NCI-H2171 (cell line): ENCODE measurements at places on chromosomes 3 and 15.
A peak's percentile ranks its signal among the peaks of the same experiment; 100 is the strongest.

- peak; percentile 12 for DNase-seq
These were observed 14.9 kb downstream of the CHST2 start for GRCh38 chr3:143134471-143134870.

DNA sequence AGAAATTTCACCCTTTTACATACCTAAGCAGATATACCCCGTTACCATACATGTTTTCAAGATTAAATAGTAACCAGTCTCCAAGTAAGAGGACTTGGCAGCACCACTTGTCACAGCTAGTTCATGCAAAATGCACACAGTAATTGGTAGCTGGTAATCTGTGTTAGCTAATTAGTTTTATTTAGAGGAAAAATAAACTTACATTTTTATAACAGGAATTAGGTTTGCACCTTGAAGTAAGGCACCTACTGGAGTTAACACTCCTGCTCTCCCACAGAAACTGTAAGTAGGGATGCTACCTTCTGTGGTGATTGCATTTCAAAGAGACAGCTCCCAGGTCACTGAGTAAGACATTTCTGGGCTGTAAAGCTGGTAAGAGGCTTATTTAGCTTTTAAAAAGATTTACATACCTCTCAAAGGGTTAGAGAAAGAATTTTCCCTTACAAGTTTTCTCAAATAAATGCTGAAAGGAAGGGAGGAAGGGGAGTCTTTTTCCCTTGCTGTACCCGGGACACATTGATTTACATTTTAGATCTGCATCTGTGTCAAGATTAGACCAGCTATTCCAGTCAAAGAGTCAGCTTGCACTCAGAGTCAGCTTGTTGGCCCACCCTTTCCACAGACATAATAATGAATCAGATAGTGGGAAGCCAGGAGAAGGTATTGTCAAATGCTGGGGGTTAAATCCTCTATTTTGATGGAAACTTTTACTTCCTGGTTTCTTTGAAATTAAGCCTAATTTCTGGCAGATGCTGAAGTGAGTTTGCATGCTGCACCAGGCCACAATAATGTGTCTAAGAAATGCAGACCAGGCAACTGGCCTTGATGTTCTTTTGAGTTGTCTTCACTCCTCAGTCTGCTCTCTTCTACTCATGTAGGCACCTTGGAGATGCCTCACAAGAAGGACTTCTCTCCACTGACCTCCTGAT is 77.6 kb upstream of the CHD2 start:
- DNase-seq: no peak

DNA sequence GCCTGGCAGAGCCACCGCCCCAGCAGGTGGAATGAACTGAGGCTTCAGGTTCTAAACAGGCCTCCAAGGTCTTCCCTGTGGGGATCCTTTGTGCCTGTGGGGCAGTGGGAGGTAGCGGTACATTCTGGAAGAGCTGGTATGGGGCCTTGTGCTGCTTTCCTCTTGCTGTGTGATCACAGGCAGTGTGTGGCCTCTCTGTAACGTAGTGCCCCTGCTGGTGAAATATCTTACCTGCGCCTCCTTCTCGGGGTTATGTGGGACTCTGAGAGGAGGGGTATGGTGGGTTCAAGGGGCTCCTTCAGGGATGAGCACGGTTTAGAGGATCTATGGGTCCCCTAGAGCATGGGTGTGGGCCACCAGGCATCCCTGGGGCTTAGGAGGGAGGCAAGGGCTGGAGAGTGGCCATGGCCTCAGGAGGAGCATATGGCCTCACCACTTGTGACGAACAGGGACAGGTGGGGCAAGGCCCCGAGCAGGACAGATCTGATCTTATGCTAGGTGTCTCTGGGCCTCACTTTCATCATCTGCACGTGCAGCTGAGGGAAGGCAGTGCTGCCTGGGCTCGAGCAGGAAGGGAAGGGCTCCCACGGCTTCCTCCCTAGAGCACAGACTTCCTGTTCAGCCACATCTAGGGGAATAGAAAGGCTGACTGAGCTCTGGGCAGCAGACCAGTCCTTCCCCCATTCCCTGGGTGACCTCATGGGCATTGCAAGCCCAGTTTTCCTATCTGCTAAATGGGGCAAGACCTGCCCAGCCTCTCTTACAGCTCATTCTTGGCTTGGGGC is 1.9 kb upstream of the ALS2CL start:
- no peak for DNase-seq

DNA sequence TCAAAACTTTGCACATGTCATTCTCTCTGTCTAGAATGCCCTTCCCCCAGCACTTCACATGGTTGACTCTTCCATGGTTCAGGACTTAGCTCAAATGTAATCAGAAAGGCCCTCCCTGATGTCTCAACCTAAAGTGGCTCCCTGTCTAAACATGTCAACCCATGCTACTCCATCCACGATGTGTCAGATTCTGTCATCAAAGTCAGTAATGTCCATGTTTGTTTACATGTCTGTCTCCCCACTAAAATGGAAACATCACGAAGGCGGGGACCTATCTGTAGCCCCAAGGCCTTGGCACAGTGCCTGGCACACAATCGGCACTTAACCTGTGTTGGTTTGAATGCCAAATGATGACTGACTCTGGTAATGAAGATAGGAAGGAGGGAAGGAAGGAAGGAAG is 20.8 kb upstream of the SNTN start:
- DNase-seq: no peak

DNA sequence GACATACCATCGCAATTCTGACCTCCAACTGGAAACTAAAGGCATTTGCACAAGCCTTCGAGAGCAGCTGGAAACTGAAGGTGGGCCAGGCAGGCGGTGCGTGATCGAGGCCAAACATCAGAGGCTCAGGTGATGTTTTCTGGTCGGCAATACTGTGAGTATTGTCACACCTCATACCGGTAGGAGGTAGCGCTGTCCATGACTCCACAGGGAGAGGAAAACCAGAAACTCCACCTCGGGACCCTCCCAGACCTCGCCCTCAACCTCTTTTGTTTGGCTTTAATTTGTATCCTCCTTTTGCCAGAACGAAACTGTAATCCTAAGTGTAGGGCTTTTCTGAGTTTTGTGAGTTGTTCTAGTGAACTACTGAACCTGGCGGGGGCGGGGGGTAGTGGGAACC is 43.6 kb downstream of the LDHAL6B start:
- DNase-seq: no peak

DNA sequence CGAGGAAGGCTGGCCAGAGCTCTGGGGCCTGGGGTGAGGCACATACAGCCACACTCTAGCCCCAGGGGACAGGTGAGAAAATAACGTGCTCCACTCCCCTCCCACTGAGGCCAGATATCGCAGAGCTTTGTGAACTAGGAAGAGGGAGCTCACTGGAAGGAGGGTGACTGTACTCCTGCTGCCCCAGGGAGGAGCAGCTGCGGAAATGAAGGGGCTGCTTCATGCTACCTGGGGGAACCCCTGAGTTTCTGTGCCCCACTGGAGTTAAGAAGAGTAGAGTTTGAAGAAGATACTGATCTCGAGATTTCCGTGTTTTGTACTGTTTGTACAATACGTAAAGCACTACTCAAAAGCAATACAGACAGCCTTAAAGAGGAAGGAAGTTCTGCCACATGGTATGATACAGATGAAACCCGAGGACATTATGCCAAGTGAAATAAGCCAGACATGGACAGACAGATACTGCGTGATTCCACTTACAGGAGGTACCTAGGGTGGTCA is 44.6 kb downstream of the CMTM6 start:
- DNase-seq: no peak

GRCh38 chr3:66747261-66747660 is 246.4 kb upstream of the LRIG1 start:
- no peak for DNase-seq

- no peak for DNase-seq
These were observed 1294.1 kb downstream of the NSUN3 start for GRCh38 chr3:95356764-95357501.

DNA sequence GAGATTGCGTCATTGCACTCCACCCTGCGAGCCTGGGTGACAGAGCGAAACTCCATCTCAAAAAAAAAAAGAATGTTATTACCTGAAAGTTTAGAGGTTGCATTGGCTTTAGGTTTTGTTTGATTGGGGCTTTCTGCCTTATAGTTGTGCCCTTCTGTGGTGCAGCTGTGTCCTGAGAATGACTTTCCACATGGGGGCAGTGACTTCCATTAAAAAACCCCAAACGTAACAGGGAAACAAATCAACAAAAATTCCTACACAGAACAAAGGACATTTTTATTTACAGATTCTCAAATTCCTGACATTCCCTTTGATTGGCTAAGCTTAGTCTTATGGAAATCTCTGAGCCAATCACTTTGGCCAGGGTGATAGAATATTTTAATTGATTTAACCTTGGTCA is 154.1 kb upstream of the GPR149 start:
- no peak for DNase-seq

DNA sequence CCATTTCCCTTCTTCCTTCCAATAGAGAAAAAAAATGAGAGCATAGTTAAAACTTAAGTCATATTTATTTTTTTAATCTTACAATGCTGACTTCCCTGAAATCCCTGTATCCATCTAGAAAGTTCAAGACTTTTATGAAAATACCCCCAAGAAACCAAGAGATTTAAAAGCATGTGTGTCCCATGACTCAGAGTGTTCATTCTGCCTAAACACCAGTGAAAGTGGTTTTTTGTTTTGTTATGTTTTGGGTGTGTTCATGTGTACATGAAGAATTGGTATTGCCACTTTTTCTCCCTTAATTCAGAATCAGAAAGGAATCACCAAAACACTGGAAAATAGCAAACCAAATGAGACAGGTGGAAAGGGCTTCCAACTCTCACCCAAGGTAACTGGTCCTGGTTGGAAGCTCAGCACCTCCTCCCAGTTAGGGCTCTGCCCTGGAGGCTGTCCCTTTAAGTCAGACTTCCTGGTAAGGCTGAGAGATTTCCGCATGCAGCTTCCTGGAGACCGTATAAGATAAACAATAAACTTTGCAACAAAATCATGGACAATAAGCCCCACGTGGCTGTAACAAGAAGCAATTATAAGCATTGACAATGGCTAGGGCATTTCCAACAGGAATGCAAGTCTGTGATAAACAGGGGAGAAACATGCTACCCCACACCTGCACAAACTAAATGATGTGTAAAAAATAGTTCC is 121.9 kb upstream of the ARHGEF3 start:
- no peak for DNase-seq

DNA sequence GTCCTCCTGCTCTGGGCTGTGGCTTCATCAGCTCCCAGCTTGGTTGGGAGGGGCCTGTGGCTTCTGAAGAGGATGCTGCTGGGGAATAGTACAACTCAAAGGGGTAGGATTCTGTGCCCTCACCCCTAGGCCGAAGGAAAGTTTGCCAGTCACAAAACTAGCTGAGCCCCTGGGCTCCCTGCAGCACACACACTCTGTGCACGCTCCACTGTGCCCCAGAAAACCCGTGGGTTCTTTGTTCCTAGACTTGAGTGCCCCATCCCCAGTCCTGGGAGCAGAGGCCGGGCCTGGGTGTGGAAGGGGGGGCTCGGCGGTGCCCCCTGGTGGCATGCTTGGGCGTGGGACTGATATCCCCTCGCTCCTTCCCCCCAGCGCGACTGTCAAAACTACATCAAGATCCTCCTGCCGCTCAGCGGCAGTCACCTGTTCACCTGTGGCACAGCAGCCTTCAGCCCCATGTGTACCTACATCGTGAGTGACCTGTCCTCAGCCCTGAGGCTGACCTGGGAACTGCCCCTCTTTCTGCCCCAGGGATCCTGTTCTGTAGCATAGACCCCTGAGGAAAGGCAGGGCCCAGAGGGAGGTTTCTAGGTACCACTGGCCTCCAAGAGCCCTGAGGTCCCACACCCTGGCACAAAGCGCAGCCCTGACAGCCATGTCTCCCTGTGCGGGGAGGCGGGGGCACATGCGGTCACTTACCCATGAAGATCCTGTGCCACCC is 14.2 kb downstream of the CIB1 start:
- no peak for DNase-seq

- no peak for DNase-seq
These were observed 331.2 kb downstream of the ULK4 start for GRCh38 chr3:41630708-41631107.

DNA sequence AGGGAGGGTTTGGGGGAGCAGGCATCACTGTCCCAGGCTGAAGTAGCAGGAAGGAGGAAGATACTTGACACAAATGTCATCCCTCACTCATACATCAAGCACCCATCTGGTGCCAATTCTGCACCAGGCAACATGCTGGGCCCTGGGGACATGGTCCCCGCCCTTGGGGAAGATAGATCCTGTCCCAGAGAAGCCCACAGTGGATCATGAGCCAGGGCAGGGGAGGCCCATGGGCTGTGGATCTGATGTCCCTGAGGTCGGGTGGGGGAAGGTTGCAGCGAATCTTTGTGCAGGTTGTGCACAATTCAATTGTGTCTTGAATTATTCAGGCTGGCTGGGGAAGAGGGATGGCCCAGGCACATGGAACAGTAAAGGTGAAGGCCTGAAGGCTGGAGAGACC is 6.4 kb upstream of the CCDC33 start:
- peak; percentile 55 for DNase-seq

- no peak for DNase-seq
These were observed 760.4 kb downstream of the ZPLD1 start for GRCh38 chr3:103195216-103195615.

DNA sequence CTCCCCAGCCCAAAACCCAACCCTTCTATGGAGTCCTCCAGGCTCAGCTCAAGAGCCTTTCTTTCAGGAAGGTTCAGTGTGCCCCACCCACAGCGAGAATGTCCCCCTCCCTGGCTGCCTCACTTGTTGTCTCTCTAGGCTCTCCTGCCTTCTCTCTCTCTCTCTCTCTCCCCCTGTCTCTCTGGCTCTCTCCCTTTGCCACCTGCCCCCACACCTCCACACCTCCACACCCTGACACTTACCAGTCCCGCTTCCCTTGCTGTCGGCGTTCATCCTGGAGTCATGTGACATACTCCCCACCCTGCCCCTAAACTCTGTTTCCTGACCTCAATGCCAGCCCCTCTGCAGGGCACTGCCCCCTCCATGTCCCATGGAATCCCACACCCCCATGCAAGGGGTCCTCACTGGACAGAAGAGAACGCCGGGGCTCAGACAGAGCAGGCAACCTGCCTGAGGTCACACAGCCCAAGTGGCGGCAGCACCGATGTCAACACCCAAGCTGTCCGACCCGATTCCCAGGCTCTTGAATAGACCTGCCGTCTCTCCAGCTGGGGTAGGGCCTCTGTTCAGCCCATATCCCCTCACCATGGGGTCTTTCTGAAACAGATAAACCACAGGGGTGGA is 28.5 kb upstream of the SLC6A6 start:
- no peak for DNase-seq

- no peak for DNase-seq
These were observed 210.1 kb downstream of the TBC1D2B start for GRCh38 chr15:77867266-77868047.
